ENCODE measurements at places on chromosomes 2 and 18. TPM values are rescaled to one million over a fixed set of nuclear protein-coding genes. Genes with fewer than 3 reads are reported as not detected.

SLC9A2 gene
- total RNA-seq, result not detected

DNA sequence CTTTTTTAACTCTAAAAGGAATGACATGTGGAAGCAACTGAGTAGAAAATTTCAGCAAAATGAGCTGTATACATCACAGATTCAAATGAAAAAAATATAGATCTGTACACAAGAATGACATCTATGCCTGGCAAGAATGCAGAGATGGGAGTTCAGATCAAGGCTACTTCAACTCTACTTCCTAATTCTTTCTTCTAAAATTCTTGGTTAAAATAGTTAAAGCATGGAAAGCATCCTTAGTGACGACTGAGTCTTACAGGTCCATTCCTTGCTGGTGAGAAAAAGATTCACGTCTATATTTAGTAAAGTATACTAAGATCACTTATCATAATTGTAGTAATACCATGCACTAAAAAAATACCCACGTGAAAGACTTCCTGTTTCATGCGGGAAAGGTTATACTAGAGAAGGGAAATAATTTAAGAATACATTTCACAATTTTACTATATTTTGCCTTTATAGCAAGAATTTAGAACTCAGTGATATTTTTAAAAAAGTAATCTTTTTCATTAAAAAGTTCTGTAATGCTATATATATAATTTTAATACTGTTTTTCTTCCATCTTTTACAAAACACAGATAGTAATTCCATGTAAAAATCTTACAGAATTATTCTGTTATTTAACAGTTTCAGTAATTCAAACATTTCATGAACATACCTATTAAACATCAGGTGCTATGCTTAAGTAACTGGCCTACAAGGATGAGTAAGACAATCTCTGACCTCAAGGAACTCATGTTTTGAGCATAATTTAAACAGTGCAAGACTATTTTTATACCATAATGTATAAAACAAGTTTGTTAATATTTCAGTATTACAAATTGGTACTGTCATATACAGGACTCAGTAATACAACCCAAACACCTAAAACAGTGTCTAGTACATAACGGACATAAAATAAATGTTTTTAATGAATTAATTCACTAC lies 159.6 kb downstream of the BAZ2B start:
- no peaks in the 10 kb centered on the region for H3K36me3 ChIP-seq
- no peak overlapping the region for H3K4me3 ChIP-seq
- no peaks in the 10 kb centered on the region for H3K4me1 ChIP-seq
- H3K27ac ChIP-seq, result no peak overlapping the region
- H3K27me3 ChIP-seq, result no peaks in the 10 kb centered on the region
- no peak for DNase-seq

GRCh38 chr18:11857177-11857887 lies 6.1 kb downstream of the CHMP1B start:
- H3K27ac ChIP-seq, result peak overlapping the region; percentile 82
- DNase-seq, result peak; percentile 92
- H3K36me3 ChIP-seq, result no peaks in the 10 kb centered on the region
- H3K27me3 ChIP-seq, result no peaks in the 10 kb centered on the region

DNA sequence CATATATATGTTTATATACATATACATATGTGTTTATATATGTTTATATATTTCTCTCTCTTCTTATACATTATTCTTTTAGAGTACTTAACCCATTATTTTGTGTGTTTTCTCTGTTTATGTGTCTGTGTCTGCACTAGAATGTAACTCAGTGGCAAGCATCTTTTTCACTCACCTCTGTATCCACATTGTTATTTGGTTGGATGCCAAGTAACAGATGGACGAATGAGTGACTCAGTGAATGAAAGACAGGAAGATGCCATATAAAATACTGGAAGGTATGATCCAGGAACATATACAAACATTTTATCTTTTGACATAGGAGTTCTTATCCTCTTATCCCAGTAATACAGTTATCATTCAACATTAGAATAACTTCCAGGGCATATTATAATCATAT lies 684.8 kb downstream of the RNF144A start:
- H3K27me3 ChIP-seq, result no peaks in the 10 kb centered on the region
- no peaks in the 10 kb centered on the region for H3K4me1 ChIP-seq
- H3K27ac ChIP-seq, result no peak overlapping the region
- H3K36me3 ChIP-seq, result no peaks in the 10 kb centered on the region
- no peak for DNase-seq

- H3K27me3 ChIP-seq, result no peaks in the 10 kb centered on the region
- no peaks in the 10 kb centered on the region for H3K4me1 ChIP-seq
- no peak overlapping the region for H3K27ac ChIP-seq
- no peaks in the 10 kb centered on the region for H3K36me3 ChIP-seq
- DNase-seq, result no peak
- no peak overlapping the region for H3K4me3 ChIP-seq
Observed at GRCh38 chr2:223819891-223820290, 17.5 kb downstream of the AP1S3 start.

KCNK3 gene
- 14.7 TPM for total RNA-seq

Measured in aorta (tissue), 5 donors.